CMK (cell line): ENCODE measurements at places on chromosomes 3 and 15.
A peak's percentile ranks its signal among the peaks of the same experiment; 100 is the strongest.

DNA sequence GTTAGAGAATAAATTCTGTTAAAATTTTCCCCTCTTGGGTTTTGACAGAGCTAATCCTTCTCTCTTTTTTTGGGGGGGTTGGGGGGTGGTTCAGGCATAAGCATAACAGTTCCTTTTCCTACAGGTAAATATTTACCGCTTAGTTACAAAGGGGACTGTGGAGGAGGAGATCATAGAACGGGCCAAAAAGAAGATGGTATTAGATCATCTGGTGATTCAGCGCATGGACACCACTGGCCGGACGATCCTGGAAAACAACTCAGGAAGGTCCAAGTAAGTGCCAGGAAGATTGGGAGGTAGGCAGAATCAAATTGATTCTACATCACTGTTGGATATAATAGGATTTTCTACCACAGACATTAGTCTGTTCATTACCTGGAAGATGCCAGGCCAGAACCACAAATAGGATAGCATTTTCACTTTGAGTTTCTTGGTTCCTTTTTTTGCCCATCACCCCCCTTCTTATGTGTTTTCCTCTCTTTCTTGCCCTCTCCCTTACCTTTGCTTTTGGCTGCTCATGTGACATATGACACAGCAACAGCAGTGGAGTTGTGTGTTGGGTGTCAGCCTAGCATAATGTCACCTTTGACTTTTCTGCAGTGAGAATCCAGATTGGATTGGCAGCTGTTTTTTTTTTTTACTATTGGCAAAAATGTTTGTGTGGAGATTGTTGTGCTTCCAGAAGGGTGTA is 79.0 kb downstream of the CHD2 start:
- DNase-seq = no peak

- no peak for DNase-seq
Observed at GRCh38 chr15:76829939-76830338, 75.2 kb downstream of the SCAPER start.

DNA sequence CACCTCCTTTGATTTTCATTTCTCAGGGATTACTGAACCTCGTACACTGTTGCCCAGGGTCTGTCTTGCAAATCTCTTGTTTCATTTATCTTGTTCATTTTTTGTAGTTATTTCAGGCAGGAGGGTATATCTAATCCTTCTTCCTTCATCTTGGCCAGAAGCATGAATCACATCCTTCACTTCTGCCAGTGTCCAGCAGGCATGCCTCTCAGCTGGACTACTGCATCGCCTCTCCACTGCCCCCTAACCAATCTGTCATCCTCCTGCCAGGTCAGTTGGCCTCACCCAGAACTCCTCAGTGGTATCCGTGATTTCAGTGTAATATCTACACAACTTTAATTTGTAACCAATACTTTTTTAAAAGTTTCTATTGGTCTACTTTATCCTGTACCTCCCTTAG is 297.9 kb downstream of the GABRG3 start:
- no peak for DNase-seq

DNA sequence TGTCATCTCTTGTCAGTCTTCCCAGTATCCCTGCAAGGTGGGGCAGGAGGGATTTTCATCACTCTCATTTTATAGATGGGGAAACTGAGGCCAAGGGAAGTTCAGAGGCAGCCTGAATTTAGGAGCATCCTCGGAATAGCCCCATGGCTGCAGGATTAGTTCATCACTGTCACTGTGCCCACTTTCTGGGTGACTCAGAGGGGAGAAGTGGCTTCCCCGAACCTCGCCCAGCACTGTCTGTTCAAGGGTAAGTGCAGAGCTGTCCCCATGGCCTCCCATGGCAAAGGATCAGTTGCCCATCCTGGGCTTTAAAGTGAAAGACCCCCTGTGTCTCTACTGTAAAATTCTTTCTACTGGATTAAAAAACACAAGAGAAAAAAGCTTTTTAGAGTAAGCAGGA is 60.0 kb upstream of the SEC13 start:
- DNase-seq = no peak

- no peak for DNase-seq
Observed at GRCh38 chr3:11384074-11384473, 111.9 kb downstream of the ATG7 start.

DNA sequence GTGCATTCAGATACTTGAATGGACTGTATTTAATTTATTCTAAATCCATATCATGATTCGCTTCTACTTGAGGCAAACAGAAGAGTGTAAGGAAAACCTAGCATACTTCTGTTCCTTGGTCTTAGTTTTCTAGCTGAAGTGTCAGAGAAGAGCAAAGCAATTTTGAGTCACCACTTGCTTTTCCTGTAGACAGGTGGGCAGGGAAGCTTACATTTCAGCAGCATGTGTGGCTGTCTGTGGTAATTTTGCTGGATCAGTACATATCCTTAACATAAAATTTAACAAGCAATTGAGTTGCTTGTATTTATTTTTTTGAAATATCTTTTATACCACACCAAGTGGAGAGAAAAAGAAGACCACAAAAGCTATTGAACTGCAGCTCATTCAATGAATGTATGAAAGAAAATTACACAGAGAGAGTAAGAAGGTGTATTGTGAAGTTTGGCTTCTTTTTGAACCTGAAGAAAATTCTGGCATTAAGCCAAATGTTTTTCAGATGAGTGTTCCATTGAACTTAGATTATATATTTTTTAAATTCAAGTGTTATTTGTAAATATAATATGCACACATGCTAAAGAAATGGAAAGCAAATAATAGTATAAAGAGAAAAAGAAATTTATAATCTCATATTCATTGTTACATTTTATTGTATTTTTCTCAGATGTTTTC is 747.6 kb downstream of the NAALADL2 start:
- no peak for DNase-seq

- no peak for DNase-seq
Observed at GRCh38 chr3:153052096-153052460, 109.9 kb upstream of the RAP2B start.

DNA sequence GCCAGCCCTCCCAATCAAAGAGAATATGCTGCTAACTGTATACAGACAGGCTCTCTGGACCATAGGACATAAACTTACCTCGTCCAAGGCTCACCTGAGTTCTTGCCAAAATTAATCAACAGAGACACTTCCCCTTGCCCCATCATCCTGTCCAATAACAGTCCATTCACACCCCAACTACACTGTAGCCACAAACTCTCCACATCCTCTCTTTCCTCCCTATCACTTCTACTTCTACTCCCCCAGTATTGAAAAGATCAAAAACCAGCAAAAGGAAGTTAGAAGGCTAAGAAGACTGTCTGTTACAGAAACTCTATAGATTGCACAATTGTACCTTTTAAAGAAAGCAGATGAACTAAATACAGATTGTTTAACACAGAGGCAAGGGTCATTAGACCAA is 133.5 kb upstream of the STT3B start:
- DNase-seq = peak; percentile 43

DNA sequence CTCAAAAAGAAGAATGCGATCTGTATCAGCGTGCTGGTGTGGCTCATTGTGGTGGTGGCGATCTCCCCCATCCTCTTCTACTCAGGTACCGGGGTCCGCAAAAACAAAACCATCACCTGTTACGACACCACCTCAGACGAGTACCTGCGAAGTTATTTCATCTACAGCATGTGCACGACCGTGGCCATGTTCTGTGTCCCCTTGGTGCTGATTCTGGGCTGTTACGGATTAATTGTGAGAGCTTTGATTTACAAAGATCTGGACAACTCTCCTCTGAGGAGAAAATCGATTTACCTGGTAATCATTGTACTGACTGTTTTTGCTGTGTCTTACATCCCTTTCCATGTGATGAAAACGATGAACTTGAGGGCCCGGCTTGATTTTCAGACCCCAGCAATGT is 1.3 kb downstream of the P2RY1 start:
- DNase-seq = no peak

DNA sequence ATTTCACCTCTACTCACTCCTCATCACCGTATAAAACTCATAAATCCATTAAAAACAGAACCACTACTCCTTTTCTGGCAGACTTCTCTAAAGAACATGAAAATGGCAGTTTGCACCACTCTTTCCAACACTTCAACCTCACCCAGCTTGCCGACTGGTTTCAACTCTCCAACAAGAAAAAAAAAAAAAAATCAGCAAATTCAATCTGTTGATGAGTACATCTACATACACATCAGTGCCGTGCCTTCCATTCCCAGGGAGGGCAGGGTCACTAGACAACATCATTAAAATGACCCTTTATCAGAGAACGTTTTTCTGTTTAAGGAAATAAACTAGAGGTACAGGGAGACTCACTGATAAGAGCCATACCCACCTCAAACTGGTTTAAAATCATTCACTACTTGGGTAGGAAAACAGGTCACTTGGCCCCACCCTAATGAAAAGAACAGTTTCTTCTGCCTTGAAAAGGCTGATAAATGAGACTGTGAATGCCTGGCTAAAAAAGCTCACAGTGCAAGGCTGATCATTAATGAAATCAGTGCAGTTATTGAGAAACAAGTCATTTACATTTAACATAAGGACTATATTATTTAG is 6.0 kb downstream of the ANXA2 start:
- DNase-seq = no peak

DNA sequence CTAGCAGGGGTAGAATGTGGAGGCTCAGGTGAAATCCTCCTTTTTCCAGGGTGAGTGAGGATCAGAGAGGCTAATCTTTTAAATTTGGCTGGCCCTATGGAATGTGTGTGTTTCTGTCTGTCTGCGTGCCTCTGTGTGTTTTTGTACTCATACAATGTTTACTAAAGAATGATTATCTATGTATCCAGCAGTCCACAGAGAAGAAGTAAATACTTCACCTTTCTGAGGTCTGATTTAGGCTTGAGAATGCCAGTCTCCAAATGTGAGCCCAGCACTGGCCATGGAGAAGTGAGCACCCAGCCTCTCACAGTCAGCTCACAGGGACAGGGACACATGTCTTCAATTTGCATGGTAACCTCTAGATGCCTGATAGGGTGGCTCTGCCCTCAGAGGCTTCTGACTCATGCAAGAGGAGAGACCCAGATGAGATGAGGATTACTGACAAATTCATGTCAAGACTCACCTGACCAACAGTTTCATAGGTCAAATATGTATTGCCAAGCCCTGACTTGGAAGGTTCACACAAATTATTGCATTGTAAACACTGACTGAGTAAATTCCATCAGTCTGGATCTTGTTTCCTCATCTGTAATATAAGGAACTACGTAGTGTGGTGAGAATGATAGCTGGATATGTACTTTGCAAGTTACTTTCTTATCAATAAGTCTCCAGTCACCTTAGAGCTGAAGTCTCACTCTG is 31.0 kb downstream of the ENTPD3 start:
- no peak for DNase-seq

GRCh38 chr3:3064297-3064696 is 45.9 kb downstream of the IL5RA start:
- DNase-seq = no peak

GRCh38 chr15:77506311-77507142 is 85.8 kb downstream of the HMG20A start:
- no peak for DNase-seq

DNA sequence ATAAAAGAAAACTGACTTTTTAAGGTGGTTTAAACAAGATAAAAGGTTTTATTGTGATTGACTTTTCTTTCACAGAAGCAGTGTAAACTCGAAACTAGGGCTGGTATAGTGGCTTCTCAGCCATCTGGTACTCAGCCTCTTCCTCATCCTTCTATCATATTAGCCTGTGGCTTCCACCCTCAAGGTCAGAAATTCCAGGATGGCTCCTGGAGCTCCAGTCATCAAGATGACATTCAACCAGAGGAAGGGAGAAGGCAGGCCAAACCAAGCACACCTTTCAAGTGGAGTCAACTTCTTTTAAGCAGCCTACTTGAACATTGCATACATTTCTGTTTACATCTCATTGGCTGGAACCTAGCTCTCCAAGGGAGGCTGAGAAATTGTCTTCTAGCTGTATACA is 1.3 kb upstream of the MESD start:
- no peak for DNase-seq

- DNase-seq = no peak
Observed at GRCh38 chr15:81612631-81613030, 238.6 kb upstream of the TMC3 start.

GRCh38 chr3:58082047-58082446 is 73.8 kb downstream of the FLNB start:
- DNase-seq = no peak

- DNase-seq = peak; percentile 9
Observed at GRCh38 chr3:21783839-21784238, 32.8 kb upstream of the ZNF385D start.

GRCh38 chr3:147937341-147937740 is 528.2 kb downstream of the ZIC1 start:
- DNase-seq = no peak

- no peak for DNase-seq
Observed at GRCh38 chr15:63640146-63640545, 43.0 kb downstream of the FBXL22 start.

- DNase-seq = no peak
Observed at GRCh38 chr15:89904519-89904918, 8.2 kb downstream of the ARPIN start.

DNA sequence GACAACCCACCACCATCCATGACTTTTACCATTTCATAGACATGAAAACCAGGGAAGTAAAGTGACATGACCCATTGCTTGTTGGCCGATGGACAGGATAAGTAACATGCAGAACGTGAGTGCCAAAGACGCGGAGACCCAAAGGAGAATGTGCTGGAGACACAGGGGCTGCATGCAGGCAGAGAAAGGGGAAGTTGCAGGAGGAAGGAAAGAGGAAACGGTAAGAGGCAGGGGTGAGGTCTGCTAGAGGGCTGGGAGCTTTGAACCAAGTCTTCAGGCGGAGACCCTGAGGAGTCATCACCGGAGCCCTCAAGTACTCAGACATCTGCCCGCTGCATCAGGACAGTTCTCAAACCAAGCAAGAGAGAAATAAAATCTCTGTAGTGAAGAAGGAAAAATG is 34.9 kb downstream of the MAGEF1 start:
- DNase-seq = no peak

- DNase-seq = no peak
Observed at GRCh38 chr3:8981296-8981695, 18.0 kb upstream of the RAD18 start.

- DNase-seq = no peak
Observed at GRCh38 chr3:172515130-172515918, 7.9 kb downstream of the TNFSF10 start.
